Pancreas (tissue), 10 donors: ENCODE measurements at places on chromosomes 1 and 21. TPM values are rescaled to one million over a fixed set of nuclear protein-coding genes. Genes with fewer than 3 reads are reported as not detected.

DNA sequence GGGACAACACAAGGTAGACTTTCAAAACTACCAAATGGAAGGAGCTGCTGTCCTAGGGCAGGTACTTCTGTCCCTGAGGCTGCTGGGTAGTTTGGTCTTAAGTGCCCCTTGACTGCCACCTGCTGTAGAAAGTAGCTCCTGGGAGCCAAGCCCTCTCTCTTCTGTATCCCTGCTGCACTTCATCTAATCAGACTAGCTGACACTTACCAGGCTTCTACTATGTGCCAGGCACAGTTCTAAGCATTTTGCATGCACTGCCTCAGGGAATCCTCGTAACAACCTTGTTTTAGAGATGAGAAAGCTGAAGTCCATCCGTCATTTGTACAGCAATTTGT lies 15.9 kb upstream of the SRSF4 start:
- H3K36me3 ChIP-seq: peaks cover 4% of the 10 kb centered on the region
- H3K27ac ChIP-seq: no peak overlapping the region
- H3K4me3 ChIP-seq: no peak overlapping the region
- DNase-seq: no peak
- H3K4me1 ChIP-seq: no peaks in the 10 kb centered on the region
- no peaks in the 10 kb centered on the region for H3K27me3 ChIP-seq

VSIG8 gene
- not detected for total RNA-seq

TMOD4 gene
- total RNA-seq: not detected

GRIK3 gene
- 0.40 TPM for total RNA-seq

IER5 gene
- 3.3 TPM for total RNA-seq

GRCh38 chr1:66350001-66350547 lies 183.9 kb upstream of the SGIP1 start:
- H3K4me3 ChIP-seq: no peak overlapping the region
- DNase-seq: no peak
- H3K4me1 ChIP-seq: no peaks in the 10 kb centered on the region
- H3K36me3 ChIP-seq: no peaks in the 10 kb centered on the region

- H3K4me3 ChIP-seq: no peak overlapping the region
- DNase-seq: no peak
- H3K4me1 ChIP-seq: no peaks in the 10 kb centered on the region
- H3K27ac ChIP-seq: no peak overlapping the region
- H3K27me3 ChIP-seq: no peaks in the 10 kb centered on the region
Observed at GRCh38 chr1:198153103-198153502, 3.7 kb upstream of the NEK7 start.

GRCh38 chr1:97787231-97787630 lies 133.6 kb downstream of the DPYD start:
- no peaks in the 10 kb centered on the region for H3K36me3 ChIP-seq
- no peaks in the 10 kb centered on the region for H3K4me1 ChIP-seq
- DNase-seq: no peak
- H3K4me3 ChIP-seq: no peak overlapping the region

- H3K36me3 ChIP-seq: no peaks in the 10 kb centered on the region
- DNase-seq: no peak
- H3K4me1 ChIP-seq: no peaks in the 10 kb centered on the region
Observed at GRCh38 chr1:64098846-64099582, 104.4 kb upstream of the UBE2U start.

PACC1 gene
- total RNA-seq: 3.4 TPM

CCDC27 gene
- not detected for total RNA-seq

DNA sequence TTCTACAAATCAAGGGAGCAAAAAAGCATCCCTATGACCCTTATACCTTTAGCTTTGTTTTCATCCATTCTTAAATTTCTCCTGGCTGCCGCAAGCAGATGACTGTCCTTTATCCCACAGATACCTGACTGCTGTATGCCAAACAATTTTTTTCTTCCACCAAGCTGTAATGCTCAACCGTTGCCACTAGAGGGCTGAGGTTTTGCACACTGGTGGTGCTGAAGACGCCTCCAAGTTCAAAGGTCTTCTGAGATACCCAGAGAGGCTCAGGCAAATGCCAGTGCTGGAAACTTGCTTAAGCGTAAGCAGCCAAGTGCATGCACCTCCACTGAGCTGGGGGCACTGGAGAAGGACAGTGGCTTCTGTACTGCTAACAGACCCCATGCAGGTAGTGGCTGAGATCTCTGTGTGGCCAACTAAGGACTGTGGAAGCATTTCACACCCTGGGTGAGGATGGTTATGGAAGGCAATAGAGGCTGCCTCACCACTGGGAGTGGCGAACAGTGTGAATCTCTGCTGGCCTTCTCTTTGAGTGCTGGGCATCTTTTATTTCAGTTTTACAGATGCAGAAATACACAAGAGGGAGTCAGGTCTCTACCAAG lies 28.5 kb downstream of the CNIH3 start:
- no peaks in the 10 kb centered on the region for H3K36me3 ChIP-seq
- no peak for DNase-seq
- H3K27ac ChIP-seq: no peak overlapping the region
- H3K4me1 ChIP-seq: no peaks in the 10 kb centered on the region
- H3K27me3 ChIP-seq: no peaks in the 10 kb centered on the region

TFF2 gene
- total RNA-seq: 1.2 TPM

ARTN gene
- 0.94 TPM for total RNA-seq
